ENCODE measurements at places on chromosomes 4 and X.

DNA sequence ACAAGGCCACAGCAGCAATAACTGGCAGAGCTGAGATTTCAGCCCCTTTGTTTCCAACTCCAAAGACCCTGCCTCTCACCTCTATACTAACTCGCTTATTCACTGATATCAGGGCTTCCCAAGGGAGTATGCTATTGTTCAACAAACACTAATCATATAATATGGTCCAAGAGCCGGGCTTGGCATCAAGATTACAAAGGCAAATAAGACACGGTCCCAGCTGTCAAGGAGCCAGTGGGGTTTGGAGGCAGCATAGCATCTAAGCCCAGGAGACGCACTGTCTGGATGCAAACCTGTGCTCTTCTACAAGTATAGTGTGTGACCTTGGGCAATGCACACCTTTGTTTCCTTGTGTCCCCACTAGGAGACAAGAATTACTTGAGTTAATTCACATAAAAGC is 28.7 kb downstream of the PAPSS1 start:
- DNase-seq = no peak

- no peak for DNase-seq
Observed at GRCh38 chr4:18858229-18858922, 836.8 kb upstream of the LCORL start.

GRCh38 chr4:151670843-151671242 is 90.0 kb downstream of the GATB start:
- no peak for DNase-seq

DNA sequence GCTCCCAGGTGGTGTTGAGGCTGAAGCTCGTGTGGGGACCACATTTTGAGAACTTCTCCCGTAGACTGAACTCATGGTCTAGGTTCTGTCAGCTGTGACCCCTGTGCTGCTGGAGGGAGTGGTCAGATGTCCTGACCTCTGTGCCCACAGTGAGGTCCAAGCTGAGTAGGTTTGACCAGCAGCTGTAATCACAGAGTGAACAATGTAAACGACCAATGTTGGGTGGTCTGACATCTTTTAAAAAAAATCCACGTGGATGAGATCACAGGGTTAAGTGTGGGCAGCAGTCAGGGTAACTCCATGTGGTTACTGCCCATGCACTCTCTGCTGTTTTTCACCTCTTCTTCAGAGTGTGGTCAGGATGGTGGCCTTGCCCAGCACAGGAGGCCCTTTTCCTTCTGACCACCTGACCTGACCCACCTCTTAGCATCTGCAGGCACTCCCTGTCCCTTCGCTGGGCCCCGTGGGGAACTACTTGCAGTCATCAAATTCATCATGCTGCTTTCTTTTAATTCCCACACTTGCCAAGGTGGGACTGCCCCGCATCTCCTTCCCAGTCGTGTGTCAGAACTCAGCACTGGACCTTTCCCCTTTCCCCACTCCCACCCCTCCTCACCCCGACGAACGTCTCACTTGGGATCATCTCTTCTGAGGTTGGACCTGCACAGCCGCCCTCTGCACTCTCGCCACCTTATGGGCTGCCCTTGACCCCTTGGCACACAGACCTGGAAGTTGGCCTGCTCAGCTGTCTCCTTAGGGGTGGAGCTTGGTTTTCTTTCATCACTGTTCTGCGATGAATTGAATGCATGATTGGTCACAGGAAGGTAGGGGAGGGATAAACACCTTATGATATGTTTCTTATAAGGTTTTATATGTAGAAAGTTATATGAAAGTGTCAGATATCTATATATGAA is 120.1 kb downstream of the PTTG2 start:
- no peak for DNase-seq

- DNase-seq = no peak
Observed at GRCh38 chr4:93828332-93828994, at the start of gene ATOH1. ATOH1 (plus strand) TSS chr4:93828753; CDS start chr4:93828927, 174 bp downstream.

DNA sequence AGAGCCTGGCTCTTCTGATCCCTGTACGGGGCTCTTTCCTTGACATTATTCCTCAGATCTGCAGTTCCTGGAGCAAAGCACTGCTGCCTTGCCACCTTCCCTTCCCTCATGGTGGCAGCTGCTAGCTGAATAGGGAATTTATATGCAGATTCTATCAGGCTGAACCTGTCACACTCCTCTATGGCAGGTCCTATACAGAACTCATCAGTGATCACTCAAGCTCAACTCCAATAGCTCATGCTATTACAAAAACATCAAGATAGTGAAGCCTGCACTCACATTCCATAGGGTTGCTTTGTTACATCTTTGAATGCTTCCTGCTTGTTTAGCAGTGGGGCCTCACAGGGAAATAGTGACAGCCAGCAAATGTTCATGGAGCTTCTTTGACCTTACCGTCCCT is 71.7 kb downstream of the SLC2A9 start:
- DNase-seq = no peak

GRCh38 chr4:92198711-92199110 is 105.1 kb upstream of the GRID2 start:
- peak; percentile 76 for DNase-seq

DNA sequence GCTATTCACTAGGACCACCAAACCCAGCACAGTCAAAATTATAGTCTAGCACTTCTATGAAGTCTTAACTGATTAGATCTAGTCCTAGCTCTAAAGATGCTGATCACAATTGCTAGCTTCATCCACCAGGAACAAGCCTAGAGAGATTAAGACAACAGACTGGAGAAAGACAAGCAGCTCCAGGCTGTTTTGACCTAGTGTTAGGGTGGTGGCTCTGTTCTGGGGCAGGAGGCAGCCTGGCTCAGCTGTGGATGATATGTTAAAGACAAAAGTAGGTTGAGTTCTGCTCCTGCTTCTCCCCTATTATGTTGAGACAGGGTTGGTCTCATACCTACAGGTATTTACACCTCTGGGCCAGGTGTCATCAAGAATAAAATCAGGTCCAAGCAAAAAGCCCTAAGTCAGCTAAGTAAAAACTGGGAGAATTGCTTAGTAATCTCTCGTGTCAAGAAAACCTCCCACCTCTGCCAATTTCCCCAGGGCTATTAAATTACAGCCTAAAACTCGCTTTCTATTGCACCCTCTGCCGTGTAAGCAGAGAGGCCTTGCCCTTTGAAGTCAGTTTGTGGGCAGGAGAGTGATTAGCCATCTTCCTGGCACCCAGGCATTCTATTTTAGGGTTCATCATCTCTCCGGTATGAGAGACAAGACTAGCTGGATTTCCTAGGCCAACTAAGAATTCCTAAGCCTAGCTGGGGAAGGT is 39.9 kb downstream of the RAB40AL start:
- DNase-seq = peak; percentile 69

DNA sequence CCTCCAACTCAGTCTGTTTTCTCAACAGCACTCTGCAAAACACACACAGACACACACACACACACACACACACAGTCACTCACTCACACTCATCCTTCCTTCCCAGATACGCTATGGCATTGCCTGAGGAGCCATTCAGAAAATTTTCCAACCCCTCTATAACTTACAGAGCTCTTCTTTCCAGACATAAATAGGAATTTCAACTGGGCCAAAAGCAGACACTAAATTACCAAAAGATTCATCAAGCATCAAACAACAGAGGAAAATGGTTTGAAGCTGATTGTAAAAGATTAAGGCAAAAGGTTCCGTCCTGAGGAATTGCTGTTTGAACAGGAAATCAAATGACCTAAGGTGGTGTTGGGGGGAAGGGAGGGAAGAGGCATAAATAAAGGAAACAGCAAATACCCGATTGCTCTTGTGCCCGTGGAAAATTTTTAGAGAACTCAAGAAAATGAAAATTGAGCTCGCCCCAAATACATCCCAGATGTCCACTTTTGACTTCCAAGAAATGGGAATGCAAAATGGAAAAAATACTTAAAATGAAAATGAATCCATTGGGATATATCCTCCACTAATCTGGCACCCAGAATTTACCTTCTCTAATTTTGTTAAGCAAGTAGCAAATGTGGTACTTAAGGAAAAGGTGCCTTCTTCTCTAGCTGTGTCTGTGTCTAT is 183.6 kb downstream of the QDPR start:
- no peak for DNase-seq

DNA sequence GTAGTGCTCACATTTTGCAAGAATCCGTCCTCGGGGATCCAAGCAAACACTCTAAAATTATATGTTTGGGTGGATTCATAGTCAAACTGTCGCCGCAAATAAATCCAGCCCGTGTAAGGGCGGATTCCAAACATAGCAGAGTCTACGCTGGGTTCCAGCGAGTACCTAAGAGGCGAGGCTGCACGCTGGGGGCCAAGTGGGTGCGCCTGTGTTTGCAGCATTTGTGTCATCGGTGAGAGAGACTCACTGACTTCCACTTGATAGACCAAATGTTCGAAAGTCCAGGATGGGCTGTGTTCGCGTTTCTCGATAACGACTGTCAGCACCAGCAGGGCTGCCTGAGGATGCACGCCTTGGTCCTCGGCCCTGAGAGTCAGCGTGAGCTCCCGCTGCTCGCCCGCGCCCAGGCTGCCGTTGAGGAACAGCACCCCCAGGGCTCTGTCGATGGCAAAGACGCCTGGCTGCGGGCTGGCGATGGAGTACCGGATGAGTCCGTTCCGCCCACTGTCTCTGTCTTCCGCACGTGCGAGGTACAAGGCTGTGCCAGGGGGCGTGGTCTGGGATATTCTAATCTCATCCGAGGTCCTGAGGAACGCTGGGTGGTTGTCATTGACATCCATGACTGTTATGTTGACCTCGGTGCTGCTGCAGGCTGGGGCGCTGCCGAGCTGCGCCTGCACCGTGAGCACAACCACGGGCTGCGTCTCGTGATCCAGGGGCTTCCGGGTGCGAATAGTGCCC is 158.7 kb downstream of the DCHS2 start:
- no peak for DNase-seq

- no peak for DNase-seq
Observed at GRCh38 chrX:21167494-21167893, 206.7 kb upstream of the CNKSR2 start.

DNA sequence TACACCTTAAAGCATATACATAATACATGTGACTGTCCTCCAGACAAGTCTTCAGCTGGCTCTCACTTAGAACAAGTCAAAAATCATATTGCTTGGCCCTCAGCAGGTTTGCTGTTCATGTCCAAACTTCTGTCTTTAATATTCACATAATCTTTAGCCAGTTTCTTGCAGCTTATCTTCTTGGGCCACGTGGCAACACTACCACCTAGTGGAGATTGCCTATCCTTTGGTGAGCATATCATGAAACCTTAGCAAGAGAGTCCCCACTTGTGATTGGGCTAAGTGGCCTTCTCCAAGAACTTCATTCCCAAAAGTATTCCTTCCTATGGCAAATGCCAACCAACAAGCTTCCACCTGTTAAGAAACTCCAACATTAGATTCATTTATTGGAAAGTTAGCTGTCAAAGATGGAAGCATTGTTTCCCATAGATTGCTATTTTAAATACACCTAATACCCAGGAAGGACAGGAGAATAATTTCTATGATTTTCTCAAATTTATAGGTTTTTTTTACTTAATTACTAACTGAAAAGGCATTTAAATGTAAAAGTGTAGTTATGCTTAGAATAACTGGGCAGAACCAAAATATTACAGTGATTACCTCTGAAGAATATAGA is 231.9 kb upstream of the INTU start:
- peak; percentile 45 for DNase-seq

- DNase-seq = no peak
Observed at GRCh38 chr4:17690135-17690534, 75.7 kb downstream of the MED28 start.

DNA sequence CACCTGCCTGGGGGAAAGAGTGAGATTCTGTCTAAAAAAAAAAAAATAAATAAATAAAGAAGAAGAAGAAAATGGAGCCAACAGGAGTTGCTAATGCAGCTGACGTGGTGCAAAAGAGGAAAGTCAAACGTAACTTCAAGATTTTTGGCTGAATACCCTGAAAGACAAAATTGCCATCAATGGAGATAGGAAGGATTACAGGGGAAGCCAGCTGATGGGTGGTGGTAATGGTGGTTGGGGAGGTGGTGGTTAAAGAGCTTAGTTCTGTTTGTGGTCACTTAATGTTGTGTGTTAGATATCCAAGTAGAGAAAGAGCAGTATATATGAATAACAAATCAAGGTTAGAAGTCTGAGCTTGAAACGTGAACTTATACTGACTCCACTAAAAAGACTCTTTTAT is 225.4 kb downstream of the ARHGAP24 start:
- no peak for DNase-seq

DNA sequence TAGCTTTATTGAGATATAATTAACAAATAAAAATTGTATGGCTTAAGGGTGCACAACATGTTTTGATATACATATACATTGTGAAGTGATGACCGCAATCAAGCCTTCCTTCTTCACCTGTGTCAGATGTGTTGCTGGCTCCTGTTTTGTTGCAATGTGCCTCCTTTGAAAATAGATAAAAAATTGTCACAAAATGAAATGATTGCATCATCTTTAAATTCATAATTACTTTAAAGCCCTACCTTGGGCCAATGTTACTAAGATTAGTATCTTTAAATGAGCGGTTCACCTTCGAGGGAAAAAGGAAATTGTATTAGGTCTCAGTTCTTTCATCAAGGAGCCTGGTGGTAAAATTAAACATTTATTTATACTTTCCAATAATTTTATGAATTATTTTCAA is 77.3 kb downstream of the GPRIN3 start:
- DNase-seq = no peak

All from HCEC 1CT (cell line).